ELR (cell line): ENCODE measurements at places on chromosomes 7 and 10.

GRCh38 chr10:43249962-43250614, 16.8 kb downstream of the RASGEF1A start:
- DNase-seq = no peak

GRCh38 chr7:108503112-108504026, 22.6 kb downstream of the PNPLA8 start:
- DNase-seq = no peak

GRCh38 chr7:130490888-130491804, 739 bp upstream of the MEST start:
- DNase-seq = peak; percentile 29

DNA sequence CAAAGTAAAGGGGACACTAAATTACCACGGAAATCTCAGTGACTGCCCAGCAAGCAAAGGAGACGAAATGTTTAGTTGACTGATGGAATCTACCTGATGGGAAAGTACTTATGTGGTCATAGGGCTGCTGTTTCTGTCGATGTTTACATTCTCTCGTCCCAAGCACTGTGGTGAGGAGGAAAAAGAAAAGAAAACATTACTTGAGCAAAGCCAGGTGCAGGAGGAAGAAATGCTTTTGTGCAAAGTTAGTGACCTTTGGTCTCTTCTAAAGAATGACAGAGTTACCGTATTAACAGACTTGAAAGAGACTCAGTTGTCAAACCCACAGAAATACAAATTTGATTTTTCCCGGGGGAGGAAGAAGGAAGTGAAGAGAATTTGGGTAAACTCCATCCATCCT, 43.3 kb upstream of the FMC1 start:
- DNase-seq = no peak

- DNase-seq = no peak
Observed at GRCh38 chr10:123141791-123142700, 5.9 kb upstream of the HMX2 start.

GRCh38 chr7:140600341-140600740, 40.3 kb downstream of the DENND2A start:
- no peak for DNase-seq

GRCh38 chr10:128514536-128514935, 388.3 kb upstream of the MKI67 start:
- no peak for DNase-seq

DNA sequence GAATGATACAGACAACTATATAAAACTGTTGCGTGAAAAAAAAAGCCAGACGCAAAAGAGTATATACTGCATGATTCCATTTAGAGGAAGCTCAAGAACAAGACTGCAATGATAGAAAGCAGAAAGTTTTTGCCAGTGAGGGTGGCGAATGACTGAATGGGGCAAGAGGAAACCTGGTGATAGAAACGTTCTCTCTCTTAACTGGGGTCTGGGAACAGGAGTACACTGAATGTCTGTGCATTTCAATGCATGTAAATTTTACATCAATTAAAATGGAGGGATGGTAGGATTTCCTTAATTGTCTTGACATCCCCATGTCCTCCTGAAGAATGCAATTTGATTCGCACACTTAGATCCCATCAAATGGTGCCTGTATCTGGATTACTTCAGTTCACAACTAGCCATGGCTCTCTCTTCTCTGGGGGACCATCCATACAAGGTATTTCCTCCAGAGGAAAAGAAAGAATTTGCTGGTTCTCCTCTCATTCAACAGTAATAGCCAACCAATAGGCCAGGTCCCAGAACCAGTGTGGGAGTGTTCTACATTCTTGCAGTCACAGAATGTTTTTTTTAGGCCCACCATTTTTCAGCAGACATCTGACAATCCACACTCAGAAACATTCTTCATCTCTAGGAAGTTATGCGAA, 221.0 kb upstream of the KLF14 start:
- no peak for DNase-seq

GRCh38 chr10:49465736-49466135, 69.8 kb upstream of the DRGX start:
- no peak for DNase-seq

- peak; percentile 92 for DNase-seq
Observed at GRCh38 chr7:74355091-74355490, 65.9 kb downstream of the CLIP2 start.

- peak; percentile 74 for DNase-seq
Observed at GRCh38 chr10:60611291-60611747, 167.0 kb upstream of the CDK1 start.

DNA sequence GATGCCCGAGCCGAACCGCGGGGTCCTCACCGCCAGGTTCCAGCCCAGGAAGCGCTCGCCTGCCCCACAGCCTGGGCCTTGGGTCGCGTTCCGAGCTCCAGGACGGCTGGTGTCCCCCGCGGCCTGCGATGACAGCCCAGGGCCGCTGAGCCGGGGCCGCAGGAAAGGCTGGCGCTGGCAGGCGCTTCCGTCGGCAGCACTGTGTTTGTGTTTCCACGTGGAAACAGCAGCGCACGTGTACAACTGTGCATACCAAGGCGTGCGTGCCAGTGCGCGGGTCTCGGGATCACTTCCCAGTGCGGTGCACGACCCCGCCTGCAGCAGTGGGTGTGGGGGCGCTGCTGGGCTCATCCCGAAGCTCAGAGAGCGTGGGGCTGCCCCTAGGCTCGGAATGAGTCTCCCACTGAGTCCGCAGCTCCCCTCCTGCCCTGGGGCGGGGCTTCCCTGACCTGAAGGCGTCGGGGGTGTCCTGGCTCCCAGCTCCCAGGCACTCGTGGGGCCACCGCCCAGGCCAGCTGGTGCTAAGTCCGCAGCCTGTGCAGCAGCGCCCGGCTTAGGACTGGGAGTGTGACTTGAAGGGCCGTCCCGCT, 17.2 kb downstream of the AP5Z1 start:
- DNase-seq = no peak

GRCh38 chr10:26863351-26864076, 2.8 kb upstream of the ABI1 start:
- DNase-seq = no peak

DNA sequence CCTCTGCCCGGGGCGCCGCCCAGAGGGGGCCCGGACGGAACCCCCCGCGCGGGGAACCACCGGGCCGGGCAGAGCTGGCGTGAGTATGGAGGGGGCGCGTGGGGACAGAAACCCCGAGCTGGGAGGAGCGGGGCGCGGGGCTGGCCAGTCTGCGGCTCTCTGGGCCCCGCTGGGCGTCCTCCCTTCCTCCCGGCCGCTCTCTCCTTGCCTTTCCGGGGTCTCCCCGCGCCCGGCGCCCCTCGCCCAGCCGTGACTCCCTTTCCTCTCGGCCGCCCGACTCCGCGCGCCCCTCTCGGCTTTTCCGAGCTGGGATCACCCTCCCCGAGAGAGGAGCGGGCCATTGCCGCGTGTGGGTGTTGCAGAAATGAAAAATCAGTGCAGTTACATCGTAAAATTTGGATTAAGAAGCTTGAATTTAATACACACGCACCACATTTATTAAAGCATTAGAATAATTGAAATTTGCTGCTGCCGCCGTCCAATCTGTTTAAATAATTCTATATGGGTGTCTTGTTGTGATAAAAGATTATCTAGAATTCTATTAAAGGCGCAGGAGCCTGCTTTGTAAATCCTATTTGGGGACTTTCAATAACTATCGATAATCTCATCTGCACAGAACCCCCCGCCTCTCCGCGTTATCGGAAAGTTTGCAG, 9.1 kb downstream of the UNCX start:
- DNase-seq = no peak
